ENCODE measurements at places on chromosomes 2 and 18.

GRCh38 chr2:98242003-98242402 lies 104.3 kb upstream of the CNGA3 start:
- no peak for DNase-seq

- no peak for DNase-seq
Observed at GRCh38 chr2:184562532-184562931, 35.8 kb upstream of the ZNF804A start.

DNA sequence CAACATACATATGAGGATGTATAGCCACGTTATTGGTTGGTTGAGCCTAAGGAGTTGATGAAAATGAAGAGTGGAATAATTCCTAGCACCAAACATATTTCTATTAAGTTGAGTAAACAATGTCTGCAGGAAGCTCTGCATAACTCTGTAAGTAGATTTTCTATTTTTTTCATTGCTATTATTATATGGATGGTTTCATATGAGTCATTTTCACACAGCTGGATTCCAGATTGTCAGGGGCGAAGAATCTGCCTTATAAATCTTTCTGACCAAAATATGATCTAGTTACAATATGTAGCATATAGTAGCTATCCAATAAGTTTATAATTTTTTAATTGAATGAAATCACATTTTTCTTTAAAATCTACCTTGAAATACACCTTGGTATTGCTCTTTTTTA lies 468.0 kb upstream of the PKDCC start:
- DNase-seq: no peak

- peak; percentile 81 for DNase-seq
Observed at GRCh38 chr2:65420712-65421431, 11.5 kb downstream of the SPRED2 start.

DNA sequence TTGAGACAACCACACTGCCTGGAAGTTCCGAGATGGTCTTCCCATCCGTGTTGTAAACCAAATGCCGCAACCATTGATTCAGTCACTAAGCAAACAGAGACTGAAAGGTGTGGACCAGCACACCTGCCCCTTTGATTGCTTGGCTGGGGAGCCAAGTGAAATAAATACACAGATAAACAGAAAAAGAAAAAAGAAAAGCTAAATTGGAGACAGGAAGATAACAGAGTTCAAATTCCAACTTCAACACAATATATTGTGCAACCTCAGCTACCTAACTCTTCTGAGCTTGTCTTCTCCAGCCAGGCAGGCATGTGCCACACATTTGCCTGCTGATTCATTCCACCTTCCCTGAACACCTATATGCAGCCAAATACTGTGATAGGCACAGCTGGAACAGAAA lies 110.9 kb downstream of the PID1 start:
- no peak for DNase-seq
